DND-41 (cell line): ENCODE measurements at places on chromosomes 7 and 10.

DNA sequence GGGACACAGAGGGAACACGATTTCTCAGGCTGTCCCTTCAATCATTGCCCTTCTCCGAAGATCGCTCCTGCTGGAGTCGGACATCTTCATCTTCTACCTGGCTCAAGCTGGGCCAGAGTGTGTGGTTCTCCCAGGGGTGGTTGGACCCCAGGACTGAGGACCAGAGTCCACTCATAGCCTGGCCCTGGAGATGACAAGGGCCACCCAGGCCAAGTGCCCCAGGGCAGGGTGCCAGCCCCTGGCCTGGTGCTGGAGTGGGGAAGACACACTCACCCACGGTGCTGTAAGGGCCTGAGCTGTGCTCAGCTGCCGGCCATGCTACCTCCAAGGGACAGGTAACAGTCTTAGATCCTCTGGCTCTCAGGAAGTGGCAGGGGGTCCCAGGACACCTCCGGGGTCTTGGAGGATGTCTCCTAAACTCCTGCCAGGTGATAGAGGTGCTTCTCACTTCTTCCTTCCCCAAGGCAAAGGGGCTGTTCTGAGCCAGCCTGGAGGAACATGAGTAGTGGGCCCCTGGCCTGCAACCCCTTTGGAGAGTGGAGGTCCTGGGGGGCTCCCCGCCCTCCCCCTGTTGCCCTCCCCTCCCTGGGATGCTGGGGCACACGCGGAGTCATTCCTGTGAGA lies 23.3 kb downstream of the TBATA start:
- no peak for DNase-seq

DNA sequence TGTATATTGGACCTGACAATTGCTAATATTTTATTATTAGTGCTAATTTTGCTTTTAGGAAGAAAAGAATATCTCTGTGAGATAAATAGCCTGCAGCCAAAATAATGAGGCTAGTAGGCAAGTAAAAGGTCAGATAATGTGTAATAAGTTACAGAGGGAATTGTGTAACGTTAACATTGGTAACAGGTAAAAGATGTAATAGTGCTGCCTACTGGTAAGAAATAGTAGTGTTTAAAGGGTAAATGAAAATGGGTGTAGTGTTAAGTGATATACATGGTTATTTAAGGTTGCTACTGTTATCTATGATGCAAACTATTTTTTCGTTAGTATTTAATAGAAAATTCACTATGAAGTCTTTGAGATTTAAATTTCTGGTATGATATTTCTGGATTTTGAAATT lies 9.2 kb upstream of the FOXP2 start:
- no peak for DNase-seq

DNA sequence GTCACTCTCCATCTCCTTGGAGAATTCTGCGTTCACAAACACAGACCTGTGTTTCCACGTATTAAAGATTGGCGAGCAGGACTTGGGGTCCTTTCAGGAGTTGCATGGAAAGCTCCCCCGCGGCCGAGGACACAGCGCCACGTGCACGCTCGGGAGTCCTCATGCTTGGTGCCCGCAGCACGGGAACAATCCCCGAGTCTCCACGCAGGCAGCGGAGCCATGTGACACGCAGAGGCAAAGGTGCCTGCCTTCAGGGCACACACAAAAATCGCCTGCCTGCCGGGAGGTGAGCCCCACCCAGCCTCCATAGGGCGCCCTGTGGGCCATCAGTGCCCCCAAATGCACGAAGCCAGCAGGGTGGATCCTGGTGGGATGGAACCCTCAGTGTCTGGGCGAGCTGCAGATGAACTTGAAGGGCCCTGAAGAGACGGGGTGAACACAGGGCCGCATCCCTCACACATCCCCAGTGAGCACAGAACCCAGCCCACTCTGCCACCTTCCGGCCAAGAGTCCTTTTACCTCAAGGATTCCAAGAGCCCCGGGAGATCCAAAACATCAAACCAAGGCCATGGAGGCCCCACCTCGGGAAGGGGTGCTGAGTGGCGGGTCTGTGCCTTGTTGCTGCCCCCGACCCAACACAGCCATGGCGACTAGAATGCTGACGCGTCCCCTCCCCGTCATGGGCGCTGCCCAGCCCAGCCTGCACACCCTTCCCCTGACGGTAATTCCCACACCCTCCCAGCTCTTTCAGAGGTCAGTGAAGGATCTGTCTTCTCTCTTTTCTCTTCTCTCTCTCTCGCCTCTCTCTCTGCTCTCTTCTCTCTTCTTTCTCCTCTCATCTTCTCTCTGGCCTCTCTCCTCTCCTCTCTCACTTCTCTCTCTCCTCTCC lies 55.9 kb downstream of the CFAP46 start:
- DNase-seq: no peak

- no peak for DNase-seq
Measured at GRCh38 chr10:77669892-77670291, 32.3 kb upstream of the KCNMA1 start.

- no peak for DNase-seq
Measured at GRCh38 chr10:71075759-71076472, 136.5 kb upstream of the UNC5B start.

- no peak for DNase-seq
Measured at GRCh38 chr10:48406204-48406603, 99.7 kb downstream of the MAPK8 start.

GRCh38 chr7:620885-621284 lies 101.2 kb upstream of the PDGFA start:
- DNase-seq: no peak
